ENCODE measurements at places on chromosomes 3 and 15.

DNA sequence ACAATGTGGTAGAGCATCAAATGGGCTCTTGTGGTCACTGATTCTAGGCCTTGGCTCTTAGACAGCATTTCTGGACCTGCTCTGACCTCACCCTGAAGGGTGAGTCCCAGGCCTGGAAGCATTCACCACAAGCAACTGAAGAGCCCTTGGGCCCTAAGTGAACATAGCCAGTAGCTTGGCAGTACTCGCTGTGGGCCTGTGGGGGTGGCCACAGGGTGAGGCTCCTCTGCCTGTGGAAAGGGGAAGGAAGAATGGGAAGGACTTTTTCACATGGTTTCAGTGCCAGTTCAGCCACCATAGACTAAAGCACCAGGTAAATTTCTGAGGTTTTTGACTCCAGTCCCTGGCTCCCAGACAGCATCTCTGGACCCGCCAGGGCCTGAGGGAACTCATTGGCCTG lies 5.1 kb upstream of the ZSCAN2 start:
- DNase-seq: no peak

DNA sequence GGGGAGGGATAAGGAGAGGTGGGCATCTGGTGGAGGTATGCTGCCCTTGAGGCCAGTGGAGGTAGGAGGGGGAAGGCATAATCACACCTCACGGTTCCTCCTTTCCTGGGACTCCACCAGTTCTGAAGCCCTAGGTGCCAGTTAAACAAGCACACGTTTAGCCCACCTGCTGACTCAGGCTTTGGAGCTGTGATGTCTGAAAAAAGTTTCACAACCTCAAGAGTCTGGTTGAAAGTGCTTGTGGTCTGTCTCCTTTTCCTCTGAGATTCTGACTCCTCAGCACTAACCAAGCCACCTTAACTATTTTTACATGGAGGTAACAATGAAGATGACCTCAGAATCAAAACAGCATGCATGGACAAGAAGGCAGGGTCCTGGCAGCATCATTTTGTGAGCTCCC lies 23.0 kb downstream of the HPS3 start:
- DNase-seq: peak; percentile 23

DNA sequence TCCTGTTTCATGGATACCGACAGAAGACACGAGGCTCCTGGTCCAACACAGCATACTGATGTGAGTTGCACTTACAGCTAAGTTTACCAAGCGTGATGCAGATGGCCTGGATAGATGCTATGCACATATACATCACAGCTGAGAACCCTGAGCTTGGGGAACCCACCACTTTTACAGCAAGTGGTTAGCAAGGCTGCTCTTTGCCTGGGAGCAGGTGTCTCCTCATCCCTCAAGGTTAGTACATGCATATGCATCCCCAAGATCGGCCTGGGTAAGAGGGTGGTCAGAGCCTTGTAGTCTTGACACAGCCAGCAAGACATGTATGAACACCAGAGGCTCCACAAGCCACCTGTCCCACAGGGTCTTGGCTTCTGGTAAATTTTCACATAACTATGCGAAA lies 28.3 kb downstream of the LRRC2 start:
- no peak for DNase-seq

GRCh38 chr15:51982770-51983103 lies 11.2 kb upstream of the LEO1 start:
- DNase-seq: no peak

DNA sequence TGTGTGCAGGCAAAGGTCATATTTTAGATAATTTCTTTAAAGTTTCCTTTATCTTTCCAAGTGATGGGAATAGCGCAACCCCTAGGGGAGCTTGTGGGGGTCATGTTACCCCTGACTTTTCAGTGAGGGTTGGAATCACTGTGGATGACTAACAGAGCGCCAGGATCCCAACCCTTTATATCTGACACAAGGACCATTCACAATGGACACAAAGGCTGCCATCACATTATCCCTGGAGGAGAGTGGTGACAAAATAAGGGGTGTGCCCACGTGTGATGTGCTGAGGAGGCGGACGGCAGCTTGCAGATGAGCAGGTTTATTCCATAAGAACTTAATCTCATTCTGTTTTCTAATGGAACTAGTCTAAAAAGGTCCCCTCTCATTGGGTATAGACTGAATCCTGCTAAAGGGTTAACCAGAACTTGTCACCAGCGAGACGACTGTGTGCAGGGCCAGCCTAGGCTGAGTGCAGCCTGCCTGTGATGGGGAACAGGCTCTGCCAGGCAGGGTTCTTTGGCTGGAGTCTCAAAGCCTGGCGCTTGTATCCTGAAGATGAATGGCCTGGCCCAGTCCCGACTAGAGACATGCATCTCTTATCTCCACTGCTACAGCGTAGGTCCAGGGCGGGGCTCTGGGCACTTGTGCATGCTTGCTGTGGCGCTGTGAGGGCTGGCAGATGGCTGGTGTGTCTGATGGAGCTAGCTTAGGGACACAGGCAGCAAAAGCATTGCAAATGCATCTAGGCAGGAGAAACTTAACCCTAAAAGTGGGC lies 50.2 kb downstream of the CHDH start:
- DNase-seq: no peak

DNA sequence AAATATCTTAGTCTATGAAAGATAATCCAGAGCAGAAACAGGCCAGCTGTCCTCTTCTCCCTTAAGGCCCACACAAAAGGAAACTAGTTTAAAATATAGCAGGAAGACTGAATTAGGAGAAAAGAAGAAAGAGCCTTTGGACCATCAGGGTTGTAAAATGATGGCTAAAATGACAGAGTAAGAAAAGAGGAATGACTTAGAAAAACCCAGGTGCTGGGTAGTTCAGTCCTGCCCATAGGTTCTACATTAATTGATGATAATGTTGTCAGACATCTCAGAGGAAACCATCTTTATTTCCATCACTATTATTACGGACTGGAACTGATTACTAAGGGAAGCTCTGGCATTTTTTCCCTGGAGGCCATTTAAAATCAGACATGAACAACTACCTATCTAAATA lies 142.8 kb upstream of the STT3B start:
- DNase-seq: no peak

DNA sequence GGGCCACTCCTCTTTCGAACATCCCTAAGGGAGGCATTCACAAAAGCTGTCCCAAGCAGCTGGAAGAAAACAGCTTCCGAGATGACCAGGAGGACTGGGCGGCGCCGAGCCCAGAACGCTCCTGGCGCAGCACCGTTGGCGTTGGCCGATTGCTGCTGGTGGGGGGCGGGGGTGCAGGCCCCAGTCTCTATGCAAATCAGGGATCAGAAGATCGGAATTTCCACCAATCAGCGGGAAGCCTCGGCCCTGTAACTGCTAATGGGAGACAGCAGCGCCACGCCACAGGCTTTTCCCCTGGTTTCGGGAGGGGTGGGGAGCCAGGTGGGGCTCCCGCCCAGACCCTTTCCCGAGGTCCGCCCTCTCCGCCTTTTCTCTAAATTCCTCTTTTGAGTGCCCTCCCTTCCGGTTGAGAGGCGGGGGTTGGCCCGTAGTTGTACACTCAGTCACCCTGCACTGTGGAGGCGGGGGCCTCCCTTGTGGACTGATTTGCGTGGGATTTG lies 27.0 kb downstream of the HMCES start:
- DNase-seq: no peak

DNA sequence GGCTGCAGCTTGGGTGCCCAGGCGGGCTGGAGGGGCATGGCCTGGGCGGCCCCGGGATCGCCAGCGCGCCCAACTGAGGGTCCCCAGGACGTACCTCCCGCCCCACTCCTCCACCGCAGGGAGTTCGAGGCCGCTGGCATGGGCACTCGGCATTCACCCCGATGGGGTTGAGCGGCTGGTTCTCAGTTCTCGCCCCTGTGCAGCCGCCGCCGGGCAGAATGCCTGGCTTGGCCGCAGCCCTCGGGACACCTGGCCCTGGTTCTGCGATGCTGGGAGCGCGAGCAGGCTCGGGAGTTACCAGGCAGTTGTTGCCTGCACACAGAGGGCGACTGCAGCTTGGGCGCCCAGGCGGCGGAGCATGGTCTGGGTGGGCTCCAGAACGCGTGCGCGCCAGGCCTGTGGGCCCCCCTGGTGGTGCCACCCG lies 121.4 kb downstream of the LMLN start:
- no peak for DNase-seq

- no peak for DNase-seq
Measured at GRCh38 chr15:78752492-78753358, 58.5 kb downstream of the ADAMTS7 start.

DNA sequence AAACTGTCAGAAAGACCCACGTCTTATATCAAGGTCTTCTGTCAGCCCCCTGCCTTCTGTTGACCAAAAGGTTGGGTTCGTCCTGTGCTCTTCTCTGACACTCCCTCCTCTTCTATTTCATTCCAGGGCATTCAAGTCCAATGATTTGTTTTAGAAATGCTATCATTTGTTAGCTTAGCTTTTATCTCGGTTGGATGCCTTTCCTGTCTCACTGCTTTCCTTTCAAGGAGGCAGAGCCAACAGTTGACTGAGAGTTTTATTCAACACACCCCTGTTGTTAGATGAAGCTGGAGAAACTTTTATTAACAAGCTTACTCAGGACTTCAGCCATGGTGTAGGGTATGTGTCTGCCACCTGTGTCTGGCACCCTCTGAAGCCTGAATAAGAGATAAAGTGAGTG lies 112.0 kb upstream of the SLC7A14 start:
- no peak for DNase-seq

GRCh38 chr15:31361764-31362515 lies 35.3 kb downstream of the KLF13 start:
- DNase-seq: no peak

GRCh38 chr15:88398011-88398410 lies 69.2 kb downstream of the MRPL46 start:
- no peak for DNase-seq

DNA sequence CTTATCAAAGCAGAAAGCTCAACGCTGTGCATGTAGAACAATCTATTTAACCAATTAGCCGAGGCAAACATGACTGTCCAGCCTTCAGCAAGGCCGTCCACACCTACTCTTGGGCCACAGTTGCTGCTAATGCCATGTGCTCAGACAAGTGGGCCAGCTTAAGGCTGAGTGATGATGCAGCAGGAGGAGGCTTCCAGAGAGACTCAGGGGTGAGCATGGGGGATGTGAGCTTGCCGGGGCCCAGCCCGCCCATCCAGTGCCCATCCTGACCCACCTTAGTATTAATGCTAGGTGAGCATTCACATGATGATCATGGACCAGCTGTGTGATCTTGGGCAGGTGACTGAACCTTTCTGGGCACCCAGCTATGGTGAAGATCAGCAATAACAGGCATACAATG lies 150.1 kb downstream of the TPRA1 start:
- no peak for DNase-seq

DNA sequence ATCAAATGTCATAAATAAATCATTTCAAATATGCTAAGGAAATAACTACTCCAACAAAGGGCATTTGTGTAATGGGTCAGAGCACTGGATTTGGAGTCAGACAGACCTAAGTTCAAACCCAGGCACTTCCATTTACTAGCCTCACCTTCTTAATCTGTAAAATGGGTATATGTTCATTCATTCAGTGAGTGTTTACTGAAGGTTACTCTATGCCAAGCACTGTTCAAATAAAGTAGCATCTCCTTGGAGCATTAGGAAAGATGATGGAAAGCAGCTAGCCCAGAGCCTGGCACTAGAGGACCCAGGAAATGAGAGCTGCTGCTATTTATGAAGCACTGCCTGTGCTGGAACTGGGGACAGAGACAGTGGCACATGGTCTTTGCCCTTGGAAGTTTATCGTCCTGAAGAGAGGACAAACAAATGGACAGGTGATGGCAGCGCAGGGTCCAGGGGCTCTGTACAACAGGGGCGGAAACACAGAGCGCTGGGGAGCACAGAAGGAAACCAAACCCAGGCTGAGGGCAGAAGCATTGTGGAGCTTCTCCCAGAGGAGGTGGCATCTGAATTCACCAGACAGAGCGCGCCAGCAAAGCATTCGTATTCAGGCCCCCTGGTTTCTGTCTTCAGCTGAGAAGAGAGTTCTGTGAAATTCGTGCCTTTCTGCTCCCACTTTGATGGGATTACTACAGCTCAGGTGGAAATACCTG lies 19.0 kb downstream of the TM4SF4 start:
- no peak for DNase-seq

DNA sequence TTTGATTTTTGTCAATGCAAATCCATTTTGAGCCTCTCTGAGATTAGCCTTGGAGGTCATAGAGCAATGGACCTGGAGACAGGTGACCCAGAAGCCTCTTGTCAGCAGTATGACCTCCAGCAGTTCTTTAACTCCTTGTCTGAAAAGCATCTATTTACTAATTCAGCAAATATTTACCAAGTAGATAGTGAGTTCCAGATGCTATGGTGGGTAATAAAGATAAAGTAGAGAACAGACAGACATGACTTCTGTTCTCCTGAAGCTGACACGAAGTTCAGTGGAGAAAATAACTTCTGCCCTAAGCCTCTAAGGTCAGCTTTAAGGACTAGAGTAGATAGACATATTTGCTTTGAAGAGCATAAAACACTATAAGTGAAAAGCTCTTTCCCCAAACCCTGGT lies 26.6 kb downstream of the SEMA6D start:
- no peak for DNase-seq

DNA sequence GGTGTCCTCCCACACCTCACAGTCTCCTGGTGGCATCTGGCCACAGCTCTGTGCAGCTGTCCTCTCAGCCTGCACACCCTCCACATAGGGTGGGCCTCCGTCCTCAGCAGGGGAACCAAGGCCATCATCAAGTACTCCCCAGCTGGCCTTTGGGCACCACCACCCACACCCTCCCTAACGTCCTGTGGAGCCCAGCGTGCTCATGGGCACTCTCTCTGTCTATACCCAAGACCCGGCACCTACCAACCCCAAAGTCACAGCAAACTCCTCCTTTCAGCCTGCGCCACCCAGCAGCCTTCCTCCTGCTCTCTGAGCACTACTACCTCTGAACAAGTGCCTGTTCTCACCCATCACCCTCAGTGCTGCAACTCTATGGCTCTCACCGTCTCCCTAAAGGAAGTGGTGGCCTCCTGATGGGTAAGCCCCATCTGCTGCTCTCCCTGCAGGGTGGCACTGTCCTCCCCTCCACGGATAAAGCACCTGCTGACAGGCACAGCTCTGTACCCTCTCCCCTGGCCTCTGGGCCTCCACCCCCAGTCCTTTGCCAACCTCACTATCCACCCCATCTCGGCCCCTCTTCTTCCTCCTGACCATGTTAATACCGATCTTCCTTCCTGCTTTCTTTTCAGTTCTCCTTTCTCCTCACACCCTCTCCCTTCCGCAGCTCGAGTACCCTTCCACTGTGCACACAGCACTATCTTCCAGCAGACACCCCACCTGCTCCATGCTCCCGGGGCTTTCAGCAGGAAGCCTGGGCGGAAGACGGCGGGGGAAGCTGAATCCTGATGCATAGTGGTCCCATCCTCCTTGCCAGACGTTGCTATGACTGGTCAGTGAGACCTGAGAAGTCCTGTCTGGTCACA lies 31.5 kb downstream of the SLC41A3 start:
- DNase-seq: no peak

DNA sequence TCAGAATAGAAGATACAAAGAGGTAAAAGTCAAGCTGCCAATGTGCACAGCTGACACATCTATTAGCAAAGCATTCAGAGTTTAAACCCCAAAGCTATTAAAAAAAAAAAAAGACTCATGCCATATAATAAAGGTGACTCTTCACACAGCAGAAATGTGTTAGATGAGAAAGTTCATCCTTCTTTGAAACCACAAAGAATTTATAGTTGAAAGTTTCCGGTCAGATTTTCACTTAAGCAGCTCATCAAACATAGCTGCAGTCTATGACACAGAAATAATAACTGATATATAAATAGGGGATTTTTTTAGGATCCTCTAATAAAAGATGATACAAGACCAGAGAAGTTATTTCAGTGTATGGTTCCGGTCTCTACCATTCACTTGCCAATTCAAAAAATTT lies 76.6 kb downstream of the WWTR1 start:
- no peak for DNase-seq
